Left renal pelvis (tissue), 4 donors: ENCODE measurements at places on chromosomes 1 and 21.
A peak's percentile ranks its signal among the peaks of the same experiment; 100 is the strongest.

GRCh38 chr1:205052690-205053089 lies 9.7 kb downstream of the CNTN2 start:
- no peak for DNase-seq

- DNase-seq = no peak
Measured at GRCh38 chr1:11357276-11357675, 84.3 kb downstream of the UBIAD1 start.

DNA sequence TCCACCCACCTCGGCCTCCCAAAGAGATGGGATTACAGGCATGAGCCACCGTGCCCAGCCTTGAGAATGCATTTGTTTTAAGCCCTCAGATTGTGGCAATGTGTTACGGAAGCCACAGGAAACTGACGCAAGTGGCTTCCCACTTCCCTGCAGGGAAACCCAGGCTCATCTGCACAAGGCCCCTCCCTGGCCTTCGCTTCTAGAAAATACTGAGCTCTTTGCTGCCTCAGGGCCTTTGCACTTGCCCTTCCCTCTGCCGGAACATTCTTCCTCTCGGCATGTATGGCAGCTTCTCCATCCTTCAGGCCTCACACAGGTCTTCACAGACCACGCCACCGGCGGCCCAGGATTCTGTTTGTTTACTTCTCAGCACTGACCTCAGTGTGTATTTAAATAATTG lies 137.0 kb upstream of the TMEM51 start:
- no peak for DNase-seq

DNA sequence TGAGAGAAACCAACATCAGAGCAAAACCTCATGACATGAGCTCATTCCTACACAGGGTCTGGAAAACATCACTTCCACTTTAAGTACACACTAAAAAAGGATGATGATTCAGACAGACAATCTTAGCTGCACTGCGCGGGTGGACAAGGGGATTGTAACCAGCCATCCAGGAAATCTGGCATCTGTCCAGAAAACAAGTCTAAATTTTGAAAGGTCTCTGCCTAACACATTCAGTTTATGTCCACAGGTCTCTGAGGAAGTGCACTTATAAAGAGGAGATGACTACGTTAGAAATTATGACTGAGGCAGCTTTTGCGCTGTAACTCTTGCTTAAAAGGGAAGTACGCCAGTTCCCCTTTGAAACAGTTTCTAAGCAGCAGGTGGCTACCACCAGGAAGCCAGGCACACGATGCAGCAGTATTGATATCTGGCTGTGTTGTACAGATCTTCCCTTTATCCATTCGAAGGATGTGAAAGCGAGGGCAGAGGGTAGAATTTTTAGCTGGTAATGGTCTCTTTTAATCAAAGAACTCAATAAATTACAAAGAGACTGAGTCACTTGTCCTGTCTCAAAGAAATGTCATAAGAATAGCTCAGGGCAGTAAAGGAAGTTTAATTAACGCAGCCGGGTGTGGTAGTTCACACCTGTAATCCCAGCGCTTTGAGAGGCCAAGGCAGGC lies 128.0 kb downstream of the SETD4 start:
- DNase-seq = peak; percentile 6

DNA sequence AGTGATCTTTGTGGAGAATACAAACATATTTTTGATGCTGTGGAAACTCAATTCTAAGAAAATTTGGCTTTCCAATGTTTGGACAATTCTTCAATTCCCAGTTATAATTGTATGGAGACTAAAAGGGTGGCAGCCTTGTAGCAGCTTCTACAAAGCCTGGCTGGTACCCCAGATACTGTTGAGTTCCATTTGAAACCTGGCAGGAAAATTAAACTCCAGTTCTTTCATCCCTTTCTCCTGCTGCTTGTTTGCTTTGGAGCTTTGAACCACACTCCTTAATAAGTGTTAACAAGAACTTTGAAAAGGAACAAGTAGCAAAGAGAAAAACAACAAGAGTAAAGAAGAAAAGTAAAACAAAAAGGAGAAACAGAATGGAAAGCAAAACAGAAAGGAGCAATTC lies 172.6 kb upstream of the ADAMTS5 start:
- no peak for DNase-seq

DNA sequence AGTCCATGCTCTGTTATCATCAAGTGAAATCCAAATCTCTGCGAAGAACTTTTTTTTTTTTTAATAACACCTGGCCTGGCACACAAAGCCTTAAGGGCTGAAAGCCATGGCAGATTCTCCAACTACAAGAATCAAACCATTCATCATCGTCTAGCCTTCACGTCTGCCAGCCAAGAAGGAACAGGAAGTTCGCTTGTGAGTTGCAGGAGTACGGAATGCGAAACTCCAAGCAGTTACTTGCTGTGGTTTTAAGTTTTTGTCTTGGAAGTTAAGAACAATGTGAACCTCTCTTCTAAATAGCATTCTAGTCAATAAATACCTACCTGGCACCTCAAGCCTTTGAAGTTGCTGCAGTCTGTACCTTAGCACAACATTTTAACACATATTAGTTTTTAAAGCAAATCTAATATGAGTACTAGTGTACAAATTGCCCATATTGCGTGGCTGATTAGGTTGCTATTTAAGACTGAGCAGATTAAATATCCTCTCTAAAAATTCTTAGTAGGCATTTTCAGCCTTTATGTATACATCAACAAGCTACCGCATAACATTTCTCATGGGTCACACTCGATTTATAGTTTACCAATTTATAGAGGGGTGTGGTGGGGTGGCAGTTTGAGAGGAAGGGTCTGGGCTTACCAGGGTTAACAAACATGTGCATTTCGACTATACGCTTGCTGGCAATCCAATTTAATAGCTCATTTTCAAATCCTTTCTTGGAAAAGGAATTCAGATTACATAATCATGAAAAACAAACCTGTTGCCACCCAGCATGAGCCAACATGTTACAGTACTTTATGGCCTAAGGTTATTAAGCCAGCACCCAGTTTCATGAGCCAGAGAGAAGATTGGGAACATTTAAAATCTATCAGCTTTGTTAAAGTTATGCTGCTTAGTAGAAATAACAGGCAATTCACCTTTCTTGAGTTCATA lies 22.2 kb upstream of the PTPN14 start:
- DNase-seq = no peak

DNA sequence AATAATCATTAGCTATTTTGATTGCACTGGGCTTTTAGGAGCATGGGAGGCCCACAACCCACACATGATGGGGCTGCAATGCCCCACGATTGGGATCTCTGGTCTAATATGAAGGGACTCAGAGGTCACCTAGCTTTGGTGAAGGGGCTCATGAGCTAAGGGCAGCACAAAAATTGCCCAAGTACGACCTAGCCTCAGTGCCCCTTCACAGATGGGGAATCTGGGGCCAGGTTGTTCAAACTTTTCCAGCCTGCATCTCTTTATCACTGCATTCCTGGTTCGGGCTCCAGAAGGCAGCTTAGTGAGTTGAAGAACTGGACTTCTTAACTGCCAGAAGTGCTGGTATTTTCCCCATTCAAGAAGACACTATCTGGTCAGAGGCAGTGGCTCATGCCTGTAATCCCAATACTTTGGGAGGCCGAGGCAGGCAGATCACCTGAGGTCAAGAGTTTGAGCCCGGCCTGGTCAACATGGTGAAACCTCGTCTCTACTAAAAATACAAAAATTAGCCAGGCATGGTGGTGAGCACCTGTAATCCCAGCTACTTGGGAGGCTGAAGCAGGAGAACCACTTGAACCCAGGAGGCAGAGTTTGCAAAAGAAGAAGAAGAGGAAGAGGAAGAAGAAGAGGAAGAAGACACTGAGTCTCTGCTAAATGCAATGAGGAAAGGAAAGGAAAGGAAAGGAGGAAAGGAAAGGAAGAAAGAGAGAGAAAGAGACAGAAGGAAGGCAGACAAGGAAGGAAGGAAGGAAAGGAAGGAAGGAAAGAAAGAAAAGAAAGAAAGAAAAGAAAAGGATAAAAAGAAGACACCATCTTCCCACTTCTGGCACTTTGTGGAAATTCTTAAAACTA lies 258.5 kb upstream of the IRF2BP2 start:
- no peak for DNase-seq

DNA sequence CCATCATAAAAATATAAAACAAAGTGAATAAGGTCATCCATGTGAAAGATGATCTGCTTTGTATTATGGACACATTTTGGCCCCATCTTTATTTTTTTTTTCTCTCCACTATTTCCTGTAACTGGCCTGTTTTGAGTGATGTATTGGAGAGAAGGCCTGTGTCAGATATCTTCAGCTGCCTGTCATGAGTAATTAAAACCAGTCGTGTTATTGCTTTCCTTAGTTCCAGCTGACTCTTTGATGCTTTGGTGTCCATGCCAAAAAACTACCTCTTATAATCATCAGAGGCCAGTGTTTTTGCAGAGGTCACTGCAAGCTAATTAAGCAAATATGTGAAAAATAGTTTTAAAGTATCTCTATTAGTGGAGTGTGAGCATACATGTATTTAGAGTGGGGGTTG lies 29.7 kb downstream of the NTMT2 start:
- DNase-seq = no peak

GRCh38 chr1:156897078-156897825 lies 3.7 kb downstream of the PEAR1 start:
- no peak for DNase-seq

DNA sequence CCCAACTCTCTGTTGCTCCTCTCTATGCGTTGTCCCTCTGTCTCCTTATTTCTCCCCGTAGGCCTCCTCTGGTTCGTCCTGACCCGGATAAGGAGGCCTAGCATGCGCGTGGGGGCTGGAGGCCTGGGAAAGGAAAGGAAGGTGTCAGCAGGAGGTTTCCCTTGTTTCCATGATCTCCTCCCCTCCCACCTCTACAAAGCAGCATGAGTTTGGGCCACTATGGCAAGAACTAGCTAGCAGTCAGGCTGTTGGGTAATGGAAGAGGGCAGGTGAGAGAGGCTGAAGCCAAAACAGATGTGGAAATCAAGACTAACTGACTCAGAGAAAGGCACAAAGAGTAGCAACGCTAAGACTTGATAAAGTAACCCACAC lies 687 bp upstream of the SEMA6C start:
- no peak for DNase-seq

DNA sequence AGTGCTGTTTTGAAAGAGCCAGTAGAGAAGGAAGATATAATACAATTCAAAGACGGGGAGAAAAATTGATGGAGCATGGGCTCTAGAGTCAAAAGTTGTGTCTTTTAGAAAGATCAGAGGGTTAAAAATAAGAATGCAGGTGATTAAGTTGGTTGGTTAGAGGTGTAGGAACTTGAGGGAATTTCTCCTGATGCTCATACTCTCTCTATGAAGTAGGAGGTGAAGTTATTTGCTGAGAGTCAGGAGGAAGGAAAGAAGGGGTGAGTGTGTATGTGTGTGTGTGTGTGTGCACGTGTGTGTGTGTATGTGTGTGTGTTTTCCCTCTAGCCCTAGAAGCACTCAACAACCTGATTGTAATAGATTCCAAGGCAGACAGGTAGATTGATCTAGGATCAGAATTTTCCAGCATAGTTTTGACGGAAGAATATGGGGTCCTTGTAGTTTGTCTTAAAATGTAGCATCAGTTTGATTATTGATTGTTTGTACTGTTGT lies 88.3 kb upstream of the MACF1 start:
- no peak for DNase-seq

- peak; percentile 38 for DNase-seq
Measured at GRCh38 chr1:219120624-219121544, 52.8 kb upstream of the LYPLAL1 start.

- DNase-seq = no peak
Measured at GRCh38 chr1:26602378-26602959, 72.9 kb downstream of the RPS6KA1 start.

GRCh38 chr1:231203259-231204057 lies 37.6 kb upstream of the GNPAT start:
- no peak for DNase-seq
